ENCODE measurements at places on chromosomes 6 and 20. TPM values are rescaled to one million over a fixed set of nuclear protein-coding genes. Genes with fewer than 3 reads are reported as not detected.

The TRIM31 gene
- not detected for polyA plus RNA-seq

The CST2 gene
- not detected for polyA plus RNA-seq

The ENPP1 gene
- 26.1 TPM for polyA plus RNA-seq

The TFAP2B gene
- polyA plus RNA-seq = 17.1 TPM

The MBOAT1 gene
- 18.1 TPM for polyA plus RNA-seq

The TRMT6 gene
- polyA plus RNA-seq = 18.4 TPM

The PAX1 gene
- not detected for polyA plus RNA-seq

The ERGIC3 gene
- 369 TPM for polyA plus RNA-seq

The SLC13A3 gene
- 32.4 TPM for polyA plus RNA-seq

The VPS52 gene
- 71.3 TPM for polyA plus RNA-seq

The SAPCD1 gene
- 5.6 TPM for polyA plus RNA-seq

The REM1 gene
- 0.49 TPM for polyA plus RNA-seq

The PSMA7 gene
- polyA plus RNA-seq = 220 TPM

The OTOR gene
- polyA plus RNA-seq = not detected

The PGBD1 gene
- polyA plus RNA-seq = 10.0 TPM

The TSBP1 gene
- polyA plus RNA-seq = 0.11 TPM

The SLC17A3 gene
- polyA plus RNA-seq = 0.47 TPM

The HMGN4 gene
- polyA plus RNA-seq = 73.7 TPM

The CRIP3 gene
- 8.3 TPM for polyA plus RNA-seq

The TAGAP gene
- polyA plus RNA-seq = 0.71 TPM
